ENCODE measurements at places on chromosomes 5 and 9. TPM values are rescaled to one million over a fixed set of nuclear protein-coding genes. Genes with fewer than 3 reads are reported as not detected.

GPR151 gene
- not detected for polyA plus RNA-seq

NRARP gene
- 2.8 TPM for polyA plus RNA-seq

MEGF10 gene
- 1.2 TPM for polyA plus RNA-seq

ZFP62 gene
- 39.5 TPM for polyA plus RNA-seq

GCNT4 gene
- 19.2 TPM for polyA plus RNA-seq

SHOC1 gene
- 1.1 TPM for polyA plus RNA-seq

TMEM171 gene
- polyA plus RNA-seq, result 5.0 TPM

DND1 gene
- 0.24 TPM for polyA plus RNA-seq

ANKRD18A gene
- polyA plus RNA-seq, result 2.1 TPM

DMAC1 gene
- 89.8 TPM for polyA plus RNA-seq

FBXW11 gene
- 62.2 TPM for polyA plus RNA-seq

FAM221B gene
- 0.11 TPM for polyA plus RNA-seq

IFNA2 gene
- polyA plus RNA-seq, result not detected

SLC45A2 gene
- 0.47 TPM for polyA plus RNA-seq

ECSCR gene
- 26.3 TPM for polyA plus RNA-seq

NR2F1 gene
- polyA plus RNA-seq, result 932 TPM

PROB1 gene
- 1.5 TPM for polyA plus RNA-seq

TTLL11 gene
- 8.6 TPM for polyA plus RNA-seq

C9 gene
- 0.32 TPM for polyA plus RNA-seq

TNFSF8 gene
- 0.76 TPM for polyA plus RNA-seq

SPARC gene
- 2,804 TPM for polyA plus RNA-seq

TICAM2 gene
- 1.7 TPM for polyA plus RNA-seq

Data from left renal pelvis (tissue), 4 donors.